ENCODE measurements at places on chromosomes 5 and 9. TPM values are rescaled to one million over a fixed set of nuclear protein-coding genes. Genes with fewer than 3 reads are reported as not detected.
A peak's percentile ranks its signal among the peaks of the same experiment; 100 is the strongest.

DNA sequence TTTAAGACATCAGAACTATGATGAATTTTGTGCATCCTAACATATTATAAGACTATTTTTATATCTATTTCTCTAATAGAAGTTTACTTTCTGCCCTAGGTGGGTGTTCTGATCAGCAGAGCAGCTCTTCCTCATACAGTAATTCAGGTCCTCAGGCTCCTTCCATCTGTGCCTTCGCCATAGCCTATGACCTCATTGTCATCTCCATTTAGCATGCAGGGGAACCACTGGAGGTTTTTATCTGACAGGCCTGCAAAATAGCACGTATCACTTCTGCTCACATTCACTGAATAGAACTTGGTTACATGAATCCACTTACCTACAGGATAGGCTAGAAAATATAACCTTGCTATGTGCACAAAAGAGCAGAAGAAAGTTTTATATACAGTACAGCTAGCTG, 159.4 kb upstream of the CCNH start:
- no peak for DNase-seq

- DNase-seq = no peak
Observed at GRCh38 chr9:112175796-112176315, 759 bp upstream of the SUSD1 start.

- DNase-seq = no peak
Observed at GRCh38 chr5:10019236-10019635, 230.5 kb downstream of the ATPSCKMT start.

DNA sequence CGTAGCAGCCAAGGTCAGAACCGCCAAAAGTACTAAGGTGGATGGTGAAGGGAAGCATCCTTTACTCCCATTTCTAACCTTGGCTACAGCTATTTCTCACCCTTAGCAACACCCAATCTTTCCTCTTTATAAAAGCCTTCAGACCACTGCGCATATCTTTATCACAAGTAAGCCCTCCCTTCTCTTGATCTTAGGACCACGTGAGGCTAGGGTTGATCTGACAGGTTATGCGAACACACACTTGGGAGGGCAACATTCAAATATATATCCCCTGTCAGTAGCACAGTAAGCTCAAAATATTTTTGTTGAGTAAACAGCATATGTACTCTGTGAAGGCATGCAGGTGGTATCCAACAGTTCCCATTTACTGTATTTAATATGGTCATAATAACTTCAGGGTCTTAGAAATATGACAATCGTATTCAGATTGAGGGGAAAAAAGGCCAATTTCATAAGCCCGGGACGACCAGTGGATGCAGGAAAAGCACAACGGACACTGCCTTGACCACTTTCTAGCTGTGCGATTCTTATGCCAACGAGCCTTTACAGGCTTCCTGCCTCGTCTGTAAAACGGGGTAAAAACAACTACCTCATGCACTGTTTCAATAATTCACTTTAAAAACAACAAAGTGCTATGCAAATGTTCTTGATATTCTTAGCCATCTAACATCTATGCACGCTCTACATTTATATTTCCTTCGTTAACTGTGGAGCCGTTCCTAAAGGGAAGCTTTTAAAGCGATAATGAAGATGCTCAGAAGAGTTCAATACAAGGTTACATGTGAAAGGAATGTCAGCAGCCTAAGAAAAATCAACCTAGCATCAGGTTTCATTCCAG, 1.3 kb downstream of the ARSB start:
- no peak for DNase-seq

GRCh38 chr5:138103319-138103637, 19.4 kb downstream of the WNT8A start:
- DNase-seq = no peak

- DNase-seq = peak; percentile 45
Observed at GRCh38 chr5:150081541-150082283, 4.6 kb downstream of the CSF1R start.

DNA sequence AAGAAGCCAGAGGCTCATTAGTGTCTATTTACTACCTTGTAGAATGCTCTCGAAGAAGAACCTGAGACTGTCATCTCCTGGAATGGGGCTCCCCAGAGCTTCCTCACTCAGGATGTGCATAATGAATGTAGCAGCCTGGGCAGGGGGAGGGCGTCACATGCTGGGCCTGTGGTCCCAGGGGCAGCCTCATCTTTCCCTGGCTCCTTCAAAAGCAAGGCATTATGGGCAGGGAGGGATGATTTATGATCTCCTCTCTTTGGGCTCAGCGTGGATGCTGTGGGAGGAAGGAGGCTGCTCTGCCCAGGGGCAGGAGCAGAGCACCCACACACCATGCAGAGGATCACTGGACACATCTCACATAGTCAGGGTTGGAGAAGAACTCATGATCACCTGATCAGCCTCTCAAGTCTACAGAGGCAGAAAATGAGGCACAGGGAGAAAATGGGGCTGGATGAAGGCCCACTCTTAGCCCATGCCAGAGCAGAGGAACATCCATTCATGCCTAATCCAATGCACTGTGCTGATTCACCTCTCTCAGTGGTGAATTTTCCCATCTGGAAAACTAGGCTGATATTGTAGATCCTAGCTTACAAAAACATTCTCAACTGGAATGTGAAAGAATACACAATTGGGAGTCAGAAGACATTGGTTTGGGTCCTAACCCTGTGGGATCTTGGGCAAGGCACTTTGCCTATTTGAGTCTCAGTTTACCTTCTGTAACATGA, 173.7 kb downstream of the CARTPT start:
- no peak for DNase-seq

GRCh38 chr5:133938039-133938821, 30.2 kb downstream of the C5orf15 start:
- DNase-seq = peak; percentile 13

GRCh38 chr9:83327323-83327722, 210.9 kb downstream of the FRMD3 start:
- DNase-seq = peak; percentile 16

DNA sequence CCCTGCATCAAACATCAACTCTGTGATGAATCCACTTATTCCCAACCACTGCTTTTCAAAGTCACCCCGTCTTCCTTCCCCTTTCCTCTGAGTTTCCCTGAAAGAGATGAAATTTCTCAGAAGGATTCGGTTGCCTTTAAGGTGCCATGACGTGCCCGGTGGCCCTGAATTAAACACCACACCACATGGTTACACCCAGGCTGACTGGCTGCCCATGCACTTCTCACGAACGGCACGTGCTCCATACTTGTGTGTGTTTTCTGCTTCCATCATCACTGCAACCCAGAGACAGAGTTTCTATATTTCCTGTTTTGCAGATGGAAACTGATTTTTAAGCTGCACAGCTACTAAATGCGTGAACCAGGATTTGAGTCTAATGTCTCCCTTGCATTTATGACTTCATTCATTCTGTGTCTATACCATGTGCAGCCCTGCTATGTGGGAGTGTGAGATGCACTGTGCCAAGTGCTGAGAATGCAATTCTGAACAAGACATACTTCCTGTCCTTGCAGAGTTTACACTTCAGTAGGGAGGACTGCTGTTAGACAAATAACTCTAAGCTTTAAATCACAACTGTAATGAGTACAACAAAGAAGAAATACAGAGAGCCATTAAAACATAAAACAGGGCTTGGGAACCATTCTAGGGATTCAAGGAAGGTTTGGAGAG, 162.9 kb downstream of the NXNL2 start:
- peak; percentile 70 for DNase-seq

DNA sequence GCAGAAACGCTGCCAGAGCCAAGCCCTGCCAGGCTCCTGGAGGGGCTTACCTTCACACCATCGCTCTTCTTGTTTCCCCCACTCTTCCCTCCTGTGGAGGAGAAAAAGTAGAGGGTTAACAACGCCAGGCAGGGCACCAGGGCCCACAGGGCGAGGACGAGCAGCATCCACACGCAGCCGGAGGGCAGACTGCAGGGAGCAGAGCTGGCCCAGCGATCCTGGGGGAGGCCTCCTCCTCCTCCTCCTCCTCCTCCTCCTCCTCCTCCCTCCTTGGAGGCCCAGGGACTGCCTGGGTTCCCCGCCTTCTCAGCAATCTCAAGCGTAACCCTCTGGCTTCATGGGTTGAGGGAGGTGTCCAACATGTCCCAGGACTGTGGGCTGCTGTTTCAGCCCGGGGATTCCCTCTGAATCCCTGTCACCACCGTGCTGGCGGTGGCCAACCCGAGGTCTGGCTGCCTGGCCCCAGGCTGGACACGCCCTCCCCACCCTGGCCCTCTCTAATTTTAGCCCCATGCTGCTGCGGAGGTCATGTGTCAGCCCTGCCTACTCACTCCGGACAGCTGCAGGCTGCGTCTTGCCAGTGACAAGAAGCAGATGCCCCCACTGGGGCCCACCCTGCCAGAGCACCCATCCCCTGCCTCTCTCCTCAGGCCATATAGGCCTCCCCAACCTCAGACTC, 44.3 kb downstream of the CAMK2A start:
- DNase-seq = peak; percentile 89

DNA sequence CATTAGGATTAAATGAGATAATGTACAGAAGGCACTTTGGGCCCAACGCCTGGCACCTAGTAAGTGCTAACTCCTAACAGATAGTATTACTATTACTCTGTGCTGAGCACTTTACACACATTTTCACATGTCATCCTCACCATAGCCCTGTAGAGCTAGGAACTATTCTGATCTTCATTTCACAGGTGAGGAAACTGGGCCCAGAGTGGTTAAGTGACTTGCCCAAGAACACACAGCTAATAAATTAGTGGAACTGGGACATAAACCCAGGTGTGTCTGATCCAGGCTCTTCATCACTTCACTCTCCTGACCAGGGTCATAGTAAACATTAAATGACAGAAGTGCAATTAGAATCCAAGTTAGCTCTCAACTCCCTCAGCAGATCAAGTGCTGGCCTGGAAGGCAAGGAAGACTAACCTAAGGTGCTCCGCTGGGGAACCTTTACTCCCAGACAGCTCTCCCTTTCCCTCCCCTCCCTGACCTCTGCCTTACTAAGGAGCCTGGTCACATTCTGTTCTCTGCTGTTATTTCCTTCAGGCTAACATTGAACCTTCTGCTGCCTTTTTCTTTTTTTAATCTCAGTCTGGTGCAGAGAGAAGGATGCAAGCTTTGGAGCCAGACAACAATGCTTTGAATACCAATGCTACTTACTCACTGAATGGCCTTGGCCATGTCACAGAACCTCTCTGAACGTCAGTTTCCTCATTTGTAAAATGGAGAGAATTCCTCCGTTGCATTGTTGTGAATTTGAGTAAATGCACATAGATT, 4.1 kb upstream of the ADRA1B start:
- DNase-seq = peak; percentile 65

DNA sequence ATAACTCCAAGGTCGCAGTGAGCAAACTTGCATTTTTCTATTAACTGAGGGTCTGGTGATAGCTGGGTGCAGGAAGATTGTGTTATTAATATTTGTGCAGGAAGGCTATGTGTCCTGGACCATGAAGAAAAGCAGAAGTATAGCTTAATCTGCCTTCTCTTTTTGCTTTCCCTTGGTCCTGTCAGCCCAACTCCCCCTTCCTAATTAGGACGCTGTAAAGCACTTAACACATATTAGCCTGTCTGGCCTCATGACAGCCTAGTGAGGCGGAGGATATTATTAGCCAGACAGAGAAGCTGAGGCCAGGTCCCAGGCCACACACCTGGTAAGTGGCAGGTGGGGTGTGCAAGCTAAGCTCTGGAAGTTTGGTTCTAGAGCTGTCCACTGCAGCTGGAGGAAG, 29.5 kb downstream of the SLC46A2 start:
- DNase-seq = no peak

DNA sequence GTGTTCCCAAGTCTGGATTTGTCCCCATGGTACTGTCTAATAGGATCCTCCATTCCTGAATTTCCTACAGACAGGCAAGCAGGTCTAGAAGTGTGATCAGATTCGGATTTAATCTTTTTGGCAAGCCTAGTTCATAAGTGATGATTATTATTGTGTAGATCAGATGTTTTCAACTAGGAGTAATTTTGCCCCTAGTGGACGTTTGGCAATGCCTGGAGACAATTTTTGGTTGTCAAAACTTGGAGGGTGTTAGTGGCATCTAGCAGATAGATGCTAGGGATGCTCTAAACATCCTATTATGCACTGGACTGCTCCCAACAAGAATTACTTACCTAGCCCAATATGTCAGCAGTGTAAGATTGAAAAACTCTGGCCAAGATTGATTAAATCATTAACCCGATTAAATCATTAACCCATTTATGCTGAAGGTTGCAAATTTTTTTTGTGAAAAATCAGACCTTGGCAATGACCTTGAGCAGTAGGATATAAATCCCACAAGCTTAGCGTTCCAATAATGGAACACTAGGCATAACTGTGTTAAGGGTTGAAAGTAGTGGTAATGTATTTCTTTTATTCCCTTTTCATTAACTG, 28.2 kb downstream of the TCERG1 start:
- no peak for DNase-seq

GRCh38 chr5:132327252-132327955, 33.2 kb downstream of the SLC22A4 start:
- peak; percentile 30 for DNase-seq

- DNase-seq = no peak
Observed at GRCh38 chr5:168889039-168889438, 309.9 kb upstream of the PANK3 start.

DNA sequence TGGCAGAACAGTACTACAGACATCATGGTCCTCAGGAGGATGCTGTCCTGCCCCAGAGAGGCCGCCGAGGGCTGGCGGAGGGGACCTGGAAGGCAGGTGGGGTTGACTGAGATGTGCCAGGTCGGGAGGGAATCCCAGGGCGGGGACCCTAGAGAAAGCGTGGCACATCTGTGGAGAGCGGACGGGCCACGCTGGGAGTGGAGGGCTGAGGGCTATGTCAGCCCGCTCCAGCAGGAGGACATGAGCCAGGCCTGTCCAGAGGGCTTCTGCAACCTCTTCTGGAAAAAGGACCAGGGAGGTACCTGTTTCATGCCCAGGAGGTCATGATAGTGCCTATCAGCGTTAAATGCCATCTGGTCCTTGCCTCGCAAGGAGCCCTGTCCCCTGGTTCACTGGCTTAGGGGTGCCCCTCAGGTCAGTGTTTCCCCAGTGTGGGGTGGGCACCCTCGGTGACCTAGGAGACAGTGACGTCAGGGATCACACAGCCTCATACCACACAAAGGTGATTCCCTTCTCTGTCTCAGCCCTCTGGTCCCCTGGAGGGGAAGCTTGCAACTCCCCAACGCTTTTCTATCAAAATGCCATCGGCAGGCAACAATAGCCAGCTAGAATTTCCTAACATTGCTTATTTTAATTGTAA, 103.6 kb upstream of the IER5L start:
- no peak for DNase-seq

GRCh38 chr5:89028595-89029285, 145.8 kb upstream of the MEF2C start:
- no peak for DNase-seq

- DNase-seq = no peak
Observed at GRCh38 chr5:1844708-1845436, 37.9 kb downstream of the IRX4 start.

- DNase-seq = no peak
Observed at GRCh38 chr5:112862085-112862484, 998 bp downstream of the SRP19 start.

Gene ADAMTS13
- 1.3 TPM for total RNA-seq

Gene FSTL4
- under 0.01 TPM for total RNA-seq

Gene FBXL7
- total RNA-seq = 10.6 TPM

Gene SEMA6A
- 2.2 TPM for total RNA-seq

Gene NCS1
- 42.7 TPM for total RNA-seq

Gene S1PR3
- total RNA-seq = 102 TPM

Gene FCHSD1
- 25.8 TPM for total RNA-seq

Gene LRRC70
- 1.3 TPM for total RNA-seq

Gene EPB41L4A
- 0.64 TPM for total RNA-seq

Gene PCDH1
- 3.5 TPM for total RNA-seq

All from fibroblast of villous mesenchyme (primary cell).